8988T (cell line): ENCODE measurements at places on chromosomes 13 and 19.

DNA sequence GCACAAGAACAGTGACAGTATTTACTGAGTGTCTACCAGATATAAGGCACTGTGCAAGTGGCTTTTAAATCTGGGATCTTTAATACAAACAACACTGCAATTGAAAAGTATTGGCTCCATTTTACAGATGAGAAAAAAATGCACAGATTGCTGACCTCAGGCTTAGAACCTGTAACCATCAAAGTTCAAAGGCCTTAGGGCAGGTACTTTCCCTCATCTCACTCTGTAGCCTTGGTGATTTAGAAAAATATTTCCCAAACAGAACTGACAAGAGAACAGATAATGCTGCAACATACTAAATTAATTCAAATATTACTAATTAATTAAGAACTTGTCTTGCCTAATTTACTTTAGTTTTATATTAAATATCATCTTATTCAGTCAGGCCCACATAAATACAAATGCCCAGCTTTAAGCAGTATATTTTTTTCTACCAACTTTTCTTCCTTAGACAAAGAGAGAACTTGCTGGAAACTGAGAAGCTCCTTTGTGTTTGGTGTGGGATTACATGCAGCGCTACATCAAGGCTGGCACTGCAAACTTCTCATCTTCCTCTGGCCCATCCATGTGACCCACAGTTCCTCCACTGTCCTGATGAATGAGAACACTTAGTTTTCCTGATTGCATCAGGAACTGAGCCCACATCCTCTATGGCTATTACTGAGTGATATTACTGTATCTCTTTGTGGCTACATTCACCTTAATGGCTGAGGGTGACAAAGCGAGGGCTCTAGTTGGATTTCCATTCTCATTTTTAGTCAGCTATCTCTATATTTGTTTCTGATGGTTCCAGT, 302.1 kb downstream of the ENOX1 start:
- no peak for DNase-seq

DNA sequence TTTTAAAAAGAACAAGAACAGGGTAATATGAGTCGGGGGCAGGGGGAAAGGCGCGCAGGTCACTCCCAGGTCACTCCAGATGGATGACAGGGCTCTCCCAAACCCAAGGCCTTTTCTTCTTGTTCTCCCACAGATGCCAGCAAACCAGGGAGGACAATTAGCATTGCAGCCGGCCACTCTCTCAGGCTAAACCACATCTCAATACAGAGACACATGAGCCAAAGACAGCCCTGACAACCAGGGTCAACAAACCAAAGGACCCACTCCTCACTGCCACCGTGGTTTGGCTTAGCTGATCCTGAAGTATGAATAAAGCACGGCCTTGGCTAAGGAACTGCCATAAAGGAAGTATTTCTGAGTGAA, 47.3 kb downstream of the LATS2 start:
- no peak for DNase-seq

- DNase-seq: no peak
Measured at GRCh38 chr13:32987462-32987861, 28.8 kb upstream of the KL start.

- no peak for DNase-seq
Measured at GRCh38 chr19:11921852-11922495, 2.9 kb upstream of the ZNF700 start.

DNA sequence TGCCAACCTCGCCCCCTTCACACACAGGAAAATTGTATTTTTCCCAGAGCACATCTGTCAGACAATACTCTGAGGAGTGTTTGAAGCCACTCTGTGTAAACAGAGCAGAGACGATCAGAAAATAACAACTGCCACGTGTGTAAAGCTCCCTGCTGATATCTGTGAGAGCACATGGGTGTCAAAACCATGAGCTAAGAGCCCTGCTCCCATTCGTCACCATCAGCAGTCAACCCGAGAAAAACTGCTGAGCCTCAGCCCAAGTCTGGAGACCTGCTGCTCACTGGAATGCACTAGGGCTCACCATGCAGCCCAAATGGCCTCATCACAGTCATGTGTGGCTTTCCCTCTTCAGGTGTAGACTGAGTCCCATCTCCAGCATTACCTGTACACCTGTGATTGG, 304.1 kb downstream of the FGF14 start:
- DNase-seq: no peak

GRCh38 chr13:25887962-25888655, 163.7 kb downstream of the SHISA2 start:
- DNase-seq: no peak

- peak; percentile 90 for DNase-seq
Measured at GRCh38 chr19:1507763-1508506, 4.9 kb downstream of the ADAMTSL5 start.

GRCh38 chr19:29504454-29504853, 21.3 kb upstream of the VSTM2B start:
- DNase-seq: no peak

DNA sequence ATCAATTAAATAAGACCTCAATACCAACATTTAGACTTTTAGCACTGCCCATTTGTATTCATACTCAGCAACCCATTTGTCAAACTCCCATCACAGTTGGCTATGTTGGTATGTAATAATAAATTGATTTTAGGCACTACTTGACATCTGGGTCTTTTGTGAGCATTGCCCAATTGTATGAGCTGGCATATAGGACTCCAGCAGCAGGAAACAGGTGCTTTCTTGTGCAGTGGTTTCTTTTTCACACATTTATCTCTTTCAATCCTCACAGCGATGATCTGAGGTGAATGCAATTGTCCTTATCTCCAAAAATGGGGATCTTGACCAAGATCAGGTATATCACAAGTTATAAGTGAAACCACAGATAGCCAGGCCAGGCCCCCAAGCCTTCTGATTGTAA, 96.9 kb upstream of the OXGR1 start:
- DNase-seq: no peak

DNA sequence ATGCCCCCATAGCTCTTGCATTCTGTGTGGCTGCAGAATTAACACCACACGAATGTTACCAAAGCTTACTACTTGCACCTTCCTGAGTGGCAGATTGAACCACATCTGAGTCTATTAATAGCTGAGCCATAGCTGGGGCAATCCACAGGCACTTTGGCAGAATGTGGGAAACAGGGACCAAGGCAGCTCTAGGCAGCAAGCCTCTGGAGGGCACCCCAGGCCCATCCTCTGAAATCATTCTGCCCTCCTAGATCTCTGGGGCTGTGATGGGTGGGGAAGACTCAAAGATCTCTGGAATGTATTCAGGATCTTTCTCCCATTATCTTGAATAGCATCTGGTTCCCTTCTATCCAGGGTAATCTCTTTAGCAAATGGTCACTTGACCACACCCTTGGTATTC, 139.3 kb downstream of the TNFRSF19 start:
- no peak for DNase-seq

GRCh38 chr19:11448410-11448809, 13.0 kb downstream of the PRKCSH start:
- no peak for DNase-seq

- no peak for DNase-seq
Measured at GRCh38 chr13:109485136-109485794, 301.1 kb downstream of the IRS2 start.

DNA sequence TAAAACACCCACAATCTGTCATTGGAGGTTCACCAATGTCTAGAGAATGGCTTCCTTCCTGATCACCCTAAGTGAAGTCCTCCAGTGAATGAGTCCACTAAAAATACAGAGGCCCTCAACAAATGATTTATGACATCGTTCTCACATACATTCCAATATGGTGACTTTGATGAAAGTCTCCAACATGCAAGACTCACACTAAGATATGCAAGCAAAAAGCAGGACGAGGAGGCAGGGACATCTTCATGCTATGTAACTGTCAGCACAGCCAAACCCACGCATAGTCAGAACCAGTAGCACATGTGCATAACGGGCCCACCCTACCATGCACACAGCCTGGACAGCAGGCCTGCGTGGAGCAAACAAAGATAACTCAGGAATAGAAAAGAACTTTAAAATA, 16.6 kb upstream of the LSM14A start:
- DNase-seq: no peak

GRCh38 chr13:31282741-31283455, 83.1 kb downstream of the B3GLCT start:
- DNase-seq: no peak

DNA sequence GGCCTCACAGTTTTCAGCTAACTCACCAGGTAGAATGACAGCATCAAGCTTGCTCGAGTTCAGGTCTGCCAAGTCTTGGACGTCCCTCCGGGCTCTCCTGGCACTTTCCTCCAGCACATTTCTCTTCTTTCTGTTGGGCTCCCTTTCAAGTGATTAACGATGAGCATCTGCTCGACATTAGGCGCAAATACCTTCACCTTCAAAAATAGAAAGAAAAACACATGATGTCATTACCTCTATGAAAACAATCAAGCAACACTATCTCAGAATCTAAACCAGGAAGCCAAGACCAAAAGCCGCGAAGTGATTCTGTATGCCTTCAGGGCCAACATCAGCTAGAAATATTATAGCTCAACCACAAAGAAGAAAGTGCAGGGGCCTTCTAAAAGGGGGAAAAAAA, 15.4 kb upstream of the CLN5 start:
- DNase-seq: no peak

- DNase-seq: no peak
Measured at GRCh38 chr19:7772752-7773291, 9.8 kb downstream of the CLEC4M start.

GRCh38 chr13:84844473-84844872, 954.7 kb downstream of the SLITRK6 start:
- no peak for DNase-seq
